AG04450 (cell line): ENCODE measurements at places on chromosomes 2 and 18.

- no peak for DNase-seq
Measured at GRCh38 chr2:11811036-11811654, 64.7 kb downstream of the LPIN1 start.

DNA sequence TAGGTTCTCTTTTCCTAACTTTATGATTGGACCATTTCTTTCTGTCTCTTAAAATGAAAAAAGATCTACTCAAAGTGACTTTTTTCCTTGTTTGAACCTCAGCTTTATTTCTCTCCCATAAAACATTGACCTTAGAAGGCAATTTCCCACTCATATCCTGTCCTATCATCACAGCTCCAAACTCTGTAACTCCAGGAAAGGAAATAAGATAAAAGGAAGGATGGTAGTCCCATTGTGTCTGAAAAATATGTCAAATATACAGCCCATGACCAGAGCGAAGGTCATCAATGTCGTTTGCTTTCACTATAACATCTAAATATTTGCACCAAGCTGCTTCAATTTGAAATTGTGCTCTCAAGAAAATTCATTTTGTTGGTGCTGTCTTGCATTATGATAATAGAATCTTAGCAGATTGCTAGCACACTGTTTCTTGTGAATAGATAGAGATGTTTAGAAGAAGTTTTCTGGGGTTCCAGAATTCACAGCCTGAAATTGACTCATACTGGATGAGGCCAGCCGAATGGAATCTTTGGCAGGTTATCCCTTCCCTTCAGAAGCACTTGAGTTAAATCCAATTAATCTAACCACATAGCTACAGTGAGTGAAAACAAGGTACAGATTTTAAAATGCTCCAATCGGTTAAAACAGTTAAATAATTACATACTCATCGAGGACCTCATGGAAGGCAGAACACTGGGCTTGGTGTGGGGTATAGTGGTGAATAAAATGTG lies 95.1 kb downstream of the CRIM1 start:
- no peak for DNase-seq

DNA sequence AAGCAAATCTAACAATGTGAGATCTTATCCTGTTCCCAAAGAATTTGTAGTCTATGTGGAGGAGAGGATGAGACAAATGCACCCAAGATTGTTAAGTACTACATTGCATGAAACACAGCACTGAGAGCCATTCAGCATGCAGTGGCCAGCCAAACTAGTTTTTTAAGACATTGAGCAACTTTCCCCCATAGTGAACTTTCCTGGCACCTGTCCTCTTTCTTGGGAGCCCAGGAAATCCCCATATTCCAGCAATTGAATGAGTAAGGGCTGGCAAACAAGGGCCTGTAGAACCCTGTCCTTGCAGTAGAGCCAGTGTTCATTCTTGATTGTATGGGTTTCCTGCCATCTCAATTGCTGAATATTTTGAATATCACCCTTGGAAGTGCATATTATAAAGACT lies 58.8 kb upstream of the FIGN start:
- no peak for DNase-seq

DNA sequence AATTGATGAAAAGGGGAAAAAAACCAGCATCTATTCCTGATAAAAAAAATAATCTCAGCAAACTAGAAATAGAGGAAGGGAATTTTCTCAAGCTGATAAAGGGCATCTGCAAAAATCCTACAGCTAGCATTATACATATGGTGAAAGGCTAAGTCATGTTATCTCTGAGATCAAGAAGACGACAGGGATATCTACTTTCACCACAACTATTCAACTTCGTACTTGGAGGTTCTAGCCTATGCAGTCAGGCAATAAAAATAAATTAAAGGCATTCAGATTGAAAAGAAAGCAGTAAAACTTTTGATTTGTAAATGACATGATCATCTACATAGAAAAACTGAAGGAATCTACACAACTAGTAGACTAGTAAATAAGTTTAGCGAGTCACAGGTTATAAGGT lies 58.2 kb downstream of the CAB39 start:
- DNase-seq = no peak

DNA sequence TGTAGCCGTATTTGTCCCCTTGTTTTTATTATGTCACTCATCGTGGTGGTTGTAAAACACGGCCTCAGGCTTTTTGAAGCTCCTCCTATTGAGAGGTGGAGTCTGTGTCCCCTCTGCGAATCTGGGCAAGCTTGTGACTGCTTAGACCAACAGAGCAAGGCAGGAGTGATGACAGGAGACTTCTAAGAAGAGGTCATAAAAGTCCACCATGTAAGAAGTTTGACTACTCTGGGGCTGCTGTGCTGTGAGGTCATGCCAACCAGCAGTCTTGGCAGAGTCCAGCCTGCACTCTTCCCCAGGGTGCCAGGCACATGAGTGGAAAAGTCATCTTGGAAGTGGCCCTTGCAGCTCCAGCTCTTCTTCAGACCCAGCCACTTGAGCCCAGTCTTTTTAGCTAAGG lies 83.8 kb upstream of the SPTBN1 start:
- no peak for DNase-seq

- no peak for DNase-seq
Measured at GRCh38 chr2:225649274-225649673, 249.8 kb downstream of the NYAP2 start.

DNA sequence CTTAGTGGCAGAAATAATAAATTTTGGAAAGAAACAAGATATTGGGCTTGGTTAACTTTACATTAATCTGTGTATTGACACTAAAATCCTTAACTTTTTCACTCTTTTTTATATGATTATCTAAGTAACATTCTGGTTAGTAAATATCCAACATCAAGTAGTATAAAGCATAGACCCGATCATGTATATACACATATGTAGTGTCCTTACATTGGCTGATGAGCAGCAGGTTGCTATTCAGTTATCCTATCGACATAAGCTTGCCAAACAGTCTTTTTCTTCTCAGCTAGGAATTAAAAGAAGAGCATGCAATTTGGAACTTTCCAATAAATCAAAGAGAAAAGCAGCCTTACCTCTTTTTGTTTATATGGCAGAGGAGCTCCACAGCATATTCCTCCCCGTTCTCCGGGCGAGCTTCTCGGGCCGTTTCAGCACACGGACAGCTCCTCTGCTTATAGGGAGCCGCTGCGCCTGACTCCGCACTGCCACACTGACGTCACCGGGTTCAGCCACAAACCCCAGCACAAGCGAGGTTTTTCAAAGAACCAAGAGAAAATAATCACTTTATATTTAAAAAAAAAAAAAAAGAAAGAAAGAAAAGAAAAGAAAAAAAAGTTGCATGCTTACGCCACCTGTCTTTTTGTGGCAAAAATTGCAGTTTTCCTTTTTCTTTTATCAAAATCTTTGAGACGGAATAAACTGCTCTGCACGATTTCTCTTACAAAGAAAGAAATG lies at the start of gene SCG2:
Gene SCG2, minus strand, starts transcription at position 430 of the 735 bp plus-strand sequence. CDS start 3,079 bp downstream, outside the sequence.
- DNase-seq = peak; percentile 87

DNA sequence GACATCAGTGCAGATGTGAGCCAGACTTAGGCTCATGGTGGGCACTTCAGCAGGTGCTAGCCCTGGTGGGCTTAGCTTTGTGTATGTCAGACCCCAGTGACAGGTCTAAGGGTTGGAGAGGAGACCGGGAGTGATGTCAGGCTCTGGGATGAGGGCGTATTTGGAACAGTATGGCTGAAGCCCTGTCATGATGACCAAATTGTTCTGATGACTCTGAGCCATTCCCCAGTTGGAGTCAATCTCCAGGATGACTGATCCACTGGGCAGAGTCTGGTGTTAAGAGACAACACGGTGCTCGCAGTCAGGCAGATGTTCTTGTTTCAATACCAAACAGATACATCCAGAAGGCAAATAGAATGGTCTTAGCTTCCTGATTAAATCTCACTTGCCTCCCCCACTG lies 241.5 kb downstream of the SOX11 start:
- DNase-seq = no peak

GRCh38 chr2:8719528-8719927 lies 37.7 kb downstream of the ID2 start:
- no peak for DNase-seq

DNA sequence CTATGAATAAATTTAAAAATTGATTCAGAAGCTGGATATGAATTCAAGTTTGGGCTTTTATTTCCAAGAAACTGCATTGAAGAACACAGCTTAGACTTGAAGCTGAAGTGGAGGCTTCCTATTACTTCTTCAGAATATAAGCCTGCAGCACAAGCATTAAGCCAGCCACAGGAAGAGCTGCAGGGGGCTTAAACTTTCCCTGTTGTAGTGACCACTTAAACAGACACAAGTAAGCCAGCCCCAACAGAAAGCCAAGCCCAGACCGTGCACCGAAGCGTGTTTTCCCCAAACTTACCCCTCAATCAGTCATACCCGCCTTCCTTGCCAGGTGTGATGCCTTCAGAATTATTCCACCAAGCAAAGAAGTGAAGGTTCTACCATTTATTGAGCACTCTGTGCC lies 28.7 kb downstream of the ERMN start:
- DNase-seq = no peak

GRCh38 chr2:98468621-98469236 lies 24.1 kb downstream of the INPP4A start:
- no peak for DNase-seq

- no peak for DNase-seq
Measured at GRCh38 chr2:221283896-221284545, 288.1 kb downstream of the EPHA4 start.

- peak; percentile 34 for DNase-seq
Measured at GRCh38 chr18:49476664-49477411, 10.2 kb downstream of the C18orf32 start.

- DNase-seq = peak; percentile 20
Measured at GRCh38 chr18:12048827-12049175, 44.8 kb upstream of the ANKRD62 start.

DNA sequence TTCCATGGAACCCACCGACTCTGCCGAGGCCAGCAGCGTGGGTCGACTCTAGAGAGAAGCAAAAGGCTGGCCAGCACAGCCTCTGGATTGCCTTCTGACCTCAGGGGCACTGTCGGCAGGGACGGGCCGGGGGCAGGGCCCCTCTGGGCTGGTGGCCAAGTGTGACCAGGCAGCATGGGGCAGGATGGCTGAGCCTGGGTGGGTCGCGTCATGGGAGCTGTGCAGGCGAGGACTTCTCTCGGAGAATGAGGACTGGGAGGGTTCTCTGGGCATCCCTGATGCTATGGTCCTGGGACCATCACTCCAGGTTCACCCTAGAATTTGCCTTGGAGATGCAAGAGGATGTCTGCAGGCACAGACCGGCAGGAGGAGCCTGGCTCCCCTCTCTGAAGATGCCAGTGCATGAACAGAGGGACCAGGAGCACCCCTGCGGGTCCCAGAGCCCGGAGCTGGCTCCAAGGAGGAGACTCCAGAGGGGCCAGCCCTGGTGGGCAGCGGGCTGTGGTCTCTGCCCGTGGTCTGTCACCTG lies 289.2 kb downstream of the NDUFA10 start:
- DNase-seq = no peak
